ENCODE measurements at places on chromosomes 7 and 10.
A peak's percentile ranks its signal among the peaks of the same experiment; 100 is the strongest.

- no peak for DNase-seq
Observed at GRCh38 chr10:114103284-114103683, 59.6 kb downstream of the ADRB1 start.

DNA sequence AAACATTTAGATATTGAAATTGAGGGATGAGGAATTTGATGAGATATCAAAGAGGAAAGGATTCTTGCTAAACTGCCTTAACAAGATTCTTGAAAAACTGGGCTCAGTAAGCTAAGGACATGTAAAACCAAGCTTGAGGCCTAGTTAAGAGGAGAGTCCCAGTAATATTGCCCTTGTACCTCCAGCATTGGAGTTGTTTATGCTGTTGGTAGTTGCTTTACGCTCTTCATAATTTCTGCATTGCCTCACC, 156.1 kb upstream of the TRIM24 start:
- DNase-seq, result no peak

DNA sequence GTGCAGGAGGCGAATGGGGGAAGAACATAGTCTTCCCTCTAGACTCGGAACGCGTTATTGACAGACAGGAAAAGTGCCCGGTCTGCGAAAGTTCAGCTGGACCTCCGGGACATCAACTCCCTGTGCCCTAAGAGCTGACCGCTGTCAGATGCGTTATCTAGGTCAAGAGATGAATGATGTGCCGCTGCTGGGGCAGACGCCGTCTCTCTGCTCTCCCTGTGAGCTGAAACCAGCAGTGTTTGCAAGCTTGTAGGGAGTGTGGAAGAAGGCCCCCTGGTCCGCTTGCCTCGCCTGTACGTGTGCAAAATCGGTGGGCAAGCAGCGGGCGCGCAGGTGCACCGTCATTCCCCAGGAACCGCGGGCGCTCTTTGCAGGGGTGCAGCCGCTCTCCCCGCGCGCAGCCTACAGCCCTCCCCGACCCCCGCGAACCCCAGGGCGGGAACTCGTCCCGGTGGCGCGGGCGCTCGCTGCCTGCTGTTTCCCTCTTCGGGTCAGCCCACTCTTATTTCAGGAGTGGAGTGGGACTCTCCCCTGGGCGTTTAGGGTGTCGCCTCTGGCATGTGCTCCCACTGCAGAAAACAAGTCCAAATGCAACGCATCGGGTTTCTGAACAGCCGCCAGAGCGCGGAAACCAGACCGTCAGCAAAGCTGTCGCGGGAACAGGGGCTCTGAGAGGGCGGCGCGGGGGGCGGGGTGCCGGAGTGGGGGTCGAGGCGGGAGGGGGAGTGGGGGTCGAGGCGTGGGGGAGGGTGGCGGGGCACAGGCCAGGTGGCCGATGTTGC, 1.8 kb upstream of the PFKFB3 start:
- peak; percentile 56 for DNase-seq

DNA sequence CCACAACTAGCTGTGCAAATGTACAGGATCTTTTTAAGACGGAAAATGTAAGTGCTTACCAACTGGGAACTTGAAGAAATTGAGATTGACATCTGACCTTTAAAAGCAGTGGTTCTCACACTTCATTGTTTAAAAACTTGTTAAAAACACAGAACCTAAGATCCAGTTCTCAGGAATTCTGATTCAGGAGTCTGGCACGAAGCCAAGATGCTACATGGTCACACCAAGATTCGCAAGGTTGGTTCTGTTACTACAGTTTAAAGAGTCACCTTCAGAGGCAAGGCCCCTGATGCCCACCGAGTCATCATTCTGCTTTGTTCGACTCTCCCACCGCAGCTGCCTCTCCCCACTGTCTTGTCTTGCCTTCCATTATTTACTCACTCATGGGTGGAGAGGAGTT, 113.3 kb downstream of the GLI3 start:
- DNase-seq, result no peak

GRCh38 chr10:9645404-9645803, 1372.3 kb upstream of the CELF2 start:
- no peak for DNase-seq
